Activated CD4-positive, alpha-beta T cell treated with anti-CD3 and anti-CD28 coated beads for 1 hour (primary cell): ENCODE measurements at places on chromosomes 7 and 10.

GRCh38 chr10:86710987-86711512 lies 42.7 kb downstream of the LDB3 start:
- DNase-seq: peak; percentile 75

DNA sequence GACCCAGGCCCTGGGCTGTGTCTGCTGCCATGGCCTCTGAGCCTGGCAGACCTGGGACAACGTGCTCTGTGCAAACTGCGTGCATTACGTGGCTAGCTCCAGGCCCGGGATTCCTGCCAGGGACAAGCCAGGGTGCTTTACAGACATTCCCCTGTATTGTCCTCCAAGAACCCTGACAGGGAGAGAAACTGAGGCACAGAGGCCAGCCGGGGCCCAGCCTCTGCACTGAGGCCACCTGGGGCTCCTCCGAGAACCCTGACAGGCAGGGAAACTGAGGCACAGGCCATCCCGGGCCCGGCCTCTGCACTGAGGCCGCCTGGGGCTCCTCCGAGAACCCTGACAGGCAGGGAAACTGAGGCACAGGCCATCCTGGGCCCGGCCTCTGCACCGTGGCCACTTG lies 64.9 kb downstream of the CFAP46 start:
- no peak for DNase-seq

DNA sequence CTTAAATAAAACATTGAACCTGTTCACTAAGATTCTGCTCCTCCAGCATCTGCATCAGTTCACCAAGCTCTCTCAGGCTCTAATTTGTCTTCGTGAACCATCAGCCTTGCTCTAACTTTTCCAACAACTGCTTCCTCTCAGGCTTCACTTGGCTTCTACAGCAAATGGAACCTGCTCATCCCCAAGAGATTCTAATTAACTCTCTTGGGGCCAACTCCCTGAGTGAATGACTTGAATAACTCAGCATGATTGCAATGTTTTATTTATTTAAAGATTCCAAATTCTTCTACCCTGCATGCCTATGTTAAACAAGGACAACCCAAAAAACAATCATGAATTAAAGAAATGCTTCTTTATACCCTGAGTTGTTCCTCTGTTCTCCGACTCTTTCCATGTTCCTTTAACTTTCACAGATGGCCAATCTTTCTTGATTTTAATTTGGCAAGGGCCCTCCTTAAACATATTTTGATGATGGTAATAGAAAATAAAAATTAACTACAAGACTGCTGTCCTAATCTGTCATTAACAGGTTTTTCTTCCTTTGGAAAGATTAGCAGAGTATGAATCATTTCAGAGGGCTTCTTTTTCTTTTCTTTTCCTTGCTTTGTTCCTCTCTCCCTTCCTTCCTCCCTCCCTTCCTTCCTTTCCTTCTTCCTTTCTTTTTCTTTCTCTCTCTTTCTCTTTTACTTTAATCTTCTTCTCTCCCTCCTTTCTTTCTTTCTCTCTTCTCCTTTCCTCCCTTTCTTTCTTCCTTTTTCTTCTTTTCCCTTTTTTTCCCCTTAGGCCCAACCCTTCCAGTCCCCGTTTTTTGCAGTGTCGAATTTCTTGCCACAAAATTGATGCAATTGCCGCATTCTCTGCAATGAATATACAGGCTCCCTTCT lies 195.0 kb upstream of the RHOBTB1 start:
- no peak for DNase-seq

- DNase-seq: no peak
Observed at GRCh38 chr10:32976338-32976737, 18.3 kb upstream of the ITGB1 start.

- DNase-seq: no peak
Observed at GRCh38 chr7:53315981-53316380, 280.5 kb downstream of the POM121L12 start.

GRCh38 chr10:102413053-102413705 lies 5.4 kb downstream of the PSD start:
- no peak for DNase-seq

GRCh38 chr7:1676550-1677078 lies 6.5 kb downstream of the ELFN1 start:
- DNase-seq: no peak

GRCh38 chr10:20963056-20963455 lies 65.9 kb upstream of the NEBL start:
- no peak for DNase-seq
